Activated naive CD8-positive, alpha-beta T cell treated with anti-CD3 and anti-CD28 coated beads, Interleukin-2, amount 50 U/mL, for 24 hours (primary cell): ENCODE measurements at places on chromosomes 13 and 19.

DNA sequence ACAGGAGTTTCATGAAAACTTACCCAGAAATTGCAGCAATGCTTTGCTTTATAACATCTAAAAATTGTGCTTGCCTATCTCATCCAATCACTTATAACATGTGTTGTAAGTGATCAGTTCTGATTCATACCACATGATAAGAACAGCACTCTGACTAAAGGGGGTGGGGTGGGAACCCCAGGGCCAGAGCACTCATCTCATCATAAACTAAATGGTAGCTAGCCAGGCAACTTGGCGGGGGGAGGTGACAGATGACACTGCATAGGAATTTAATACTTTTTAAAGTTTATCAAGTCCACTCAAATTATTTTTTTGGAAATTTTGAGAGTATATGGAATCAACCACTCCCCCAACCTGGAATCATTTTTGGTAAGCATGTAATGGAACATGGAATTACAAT lies 42.1 kb downstream of the FOXO1 start:
- peak; percentile 55 for DNase-seq
- no peak overlapping the region for H3K4me3 ChIP-seq
- H3K27me3 ChIP-seq = no peaks in the 10 kb centered on the region
- H3K36me3 ChIP-seq = peaks cover 30% of the 10 kb centered on the region
- H3K4me1 ChIP-seq = peaks cover 83% of the 10 kb centered on the region

GRCh38 chr13:51324714-51325420 lies 14.6 kb upstream of the SERPINE3 start:
- H3K4me1 ChIP-seq = no peaks in the 10 kb centered on the region
- no peak overlapping the region for H3K27ac ChIP-seq
- H3K36me3 ChIP-seq = no peaks in the 10 kb centered on the region
- no peak for DNase-seq
- no peak overlapping the region for H3K4me3 ChIP-seq
- no peaks in the 10 kb centered on the region for H3K27me3 ChIP-seq

DNA sequence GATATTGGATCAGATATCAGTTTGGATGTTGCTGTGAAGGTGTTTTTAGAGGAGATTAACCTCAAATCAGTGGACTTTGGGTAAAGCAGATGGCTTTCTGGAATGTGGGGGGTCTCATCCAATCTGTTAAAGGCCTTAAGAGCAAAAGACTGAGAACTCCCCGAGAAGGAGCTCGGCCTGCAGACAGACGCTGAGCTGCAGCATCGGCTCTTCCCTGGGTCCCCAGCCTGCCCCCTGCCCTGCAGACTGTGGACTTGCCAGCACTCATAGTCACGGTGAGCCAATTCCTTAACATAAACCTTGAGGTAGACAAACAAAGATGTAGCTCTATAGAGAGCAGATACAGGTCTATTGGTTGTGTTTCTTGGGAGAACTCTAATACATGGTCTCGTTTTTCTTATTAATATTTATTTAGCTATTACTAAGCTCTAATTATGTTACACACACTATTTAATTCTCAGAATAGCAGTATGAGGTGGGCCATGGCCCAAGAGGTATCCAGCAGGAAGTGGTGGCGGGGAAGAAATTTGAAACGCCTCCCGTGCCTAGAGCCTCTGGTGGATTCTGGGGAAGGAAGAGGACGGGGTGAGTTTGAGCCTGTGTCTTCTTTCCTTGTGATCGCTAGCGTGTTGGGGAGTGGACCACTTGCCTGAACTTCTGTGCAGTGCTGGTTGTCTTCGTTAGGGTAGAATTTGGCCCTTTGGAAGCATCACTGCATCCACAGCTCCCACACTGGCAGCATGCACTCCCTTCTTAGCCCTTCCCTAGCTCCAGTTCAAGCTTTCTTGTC lies 305.3 kb downstream of the TEX29 start:
- H3K36me3 ChIP-seq = no peaks in the 10 kb centered on the region
- no peak for DNase-seq
- H3K4me1 ChIP-seq = no peaks in the 10 kb centered on the region
- H3K27ac ChIP-seq = no peak overlapping the region
- no peak overlapping the region for H3K4me3 ChIP-seq
- H3K27me3 ChIP-seq = no peaks in the 10 kb centered on the region

- no peaks in the 10 kb centered on the region for H3K27me3 ChIP-seq
- DNase-seq = no peak
- peaks cover 44% of the 10 kb centered on the region for H3K36me3 ChIP-seq
- H3K4me3 ChIP-seq = no peak overlapping the region
These were observed 12.3 kb upstream of the GPR18 start for GRCh38 chr13:99270518-99270917.

GRCh38 chr13:61128850-61129645 lies 286.6 kb downstream of the PCDH20 start:
- H3K27me3 ChIP-seq = no peaks in the 10 kb centered on the region
- no peak overlapping the region for H3K27ac ChIP-seq
- no peak overlapping the region for H3K4me3 ChIP-seq
- no peak for DNase-seq
- no peaks in the 10 kb centered on the region for H3K4me1 ChIP-seq

GRCh38 chr13:98326291-98326690 lies 149.2 kb upstream of the RNF113B start:
- DNase-seq = no peak
- H3K4me1 ChIP-seq = no peaks in the 10 kb centered on the region
- H3K36me3 ChIP-seq = no peaks in the 10 kb centered on the region
- no peak overlapping the region for H3K27ac ChIP-seq
- H3K27me3 ChIP-seq = peaks cover 6% of the 10 kb centered on the region

DNA sequence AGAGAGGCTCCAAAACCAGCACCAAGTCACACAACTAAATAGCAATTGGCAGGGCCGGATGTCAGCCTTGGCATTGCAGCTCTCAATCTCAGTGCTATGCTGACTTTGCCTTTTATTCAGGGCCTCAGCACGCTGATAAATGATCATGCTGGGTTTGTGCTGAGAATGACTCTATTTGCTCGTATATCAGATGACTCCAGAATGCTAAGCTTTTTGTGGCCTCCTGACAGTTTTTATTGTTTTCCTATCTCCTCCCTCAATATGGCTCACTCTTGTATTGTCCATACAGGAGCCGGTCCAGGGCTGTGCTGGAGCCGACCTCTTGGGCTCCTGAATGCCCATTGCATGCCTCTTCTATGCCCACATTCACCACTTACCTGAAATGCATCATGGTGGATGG lies 211.0 kb downstream of the EFNB2 start:
- H3K36me3 ChIP-seq = peaks cover 2% of the 10 kb centered on the region
- H3K27ac ChIP-seq = no peak overlapping the region
- H3K4me3 ChIP-seq = no peak overlapping the region
- DNase-seq = no peak
- no peaks in the 10 kb centered on the region for H3K4me1 ChIP-seq

DNA sequence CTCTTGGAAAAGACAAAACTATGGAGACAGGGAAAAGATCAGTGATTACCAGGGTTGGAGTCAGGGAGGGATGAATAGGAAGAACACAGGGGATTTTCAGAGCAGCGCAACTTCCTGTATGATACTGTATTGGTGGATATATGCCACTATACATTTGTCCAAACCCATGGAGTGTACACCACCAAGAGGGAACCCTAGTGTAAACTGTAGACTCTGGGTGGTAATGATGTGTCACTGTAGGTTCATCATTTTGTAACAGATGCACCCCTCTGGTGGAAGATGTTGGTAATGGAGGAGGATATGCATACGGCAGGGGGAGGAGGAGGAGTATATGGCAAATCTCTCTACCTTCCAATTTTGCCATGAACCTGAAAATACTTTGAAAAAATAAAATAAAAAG lies 68.1 kb downstream of the UFM1 start:
- H3K27ac ChIP-seq = no peak overlapping the region
- peak; percentile 3 for DNase-seq
- no peaks in the 10 kb centered on the region for H3K36me3 ChIP-seq
- H3K27me3 ChIP-seq = no peaks in the 10 kb centered on the region
- H3K4me1 ChIP-seq = peaks cover 6% of the 10 kb centered on the region

DNA sequence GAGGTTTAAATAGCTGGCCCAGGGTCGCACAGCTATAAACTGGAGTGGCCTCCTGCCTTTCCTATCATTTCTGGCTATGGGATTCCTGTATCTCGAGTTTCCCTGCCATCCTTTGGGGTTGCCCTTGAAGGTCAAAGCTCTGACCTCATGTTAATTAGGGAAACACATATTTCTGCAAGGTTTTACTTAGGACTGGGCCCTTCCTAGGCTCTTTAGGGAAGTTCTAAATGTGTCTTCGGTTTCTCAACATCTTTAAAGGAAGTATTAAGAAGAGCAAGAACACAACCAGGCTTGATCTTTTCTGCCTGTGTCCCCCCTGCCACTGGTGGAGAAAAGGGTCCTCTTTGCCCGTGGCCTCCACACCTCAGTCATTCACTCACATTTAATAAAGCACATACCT lies 10.8 kb downstream of the LCP1 start:
- no peaks in the 10 kb centered on the region for H3K27me3 ChIP-seq
- no peak for DNase-seq
